Fibroblast of skin of right biceps (primary cell): ENCODE measurements at places on chromosomes 7 and 10.
A peak's percentile ranks its signal among the peaks of the same experiment; 100 is the strongest.

DNA sequence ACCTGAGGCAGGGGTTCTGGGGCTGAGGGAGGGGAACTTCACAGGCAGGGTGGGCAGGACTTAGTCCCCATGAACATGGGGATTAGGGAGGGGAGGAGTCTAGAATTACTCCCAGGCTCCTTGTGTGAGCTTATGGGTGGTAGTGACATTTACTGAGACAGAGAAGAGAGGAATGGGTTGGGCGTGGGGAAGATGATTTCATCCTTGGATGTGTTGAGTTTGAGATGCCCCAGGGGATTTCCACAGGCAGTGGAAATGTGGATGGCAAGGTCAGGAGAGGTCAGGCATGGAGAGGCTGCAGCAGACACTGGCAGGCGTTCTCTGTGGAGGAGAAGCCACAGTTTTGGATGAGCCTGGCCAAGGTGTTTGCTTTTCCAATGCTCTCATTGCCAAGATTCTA is 26.4 kb upstream of the GSDME start:
- no peak for DNase-seq

DNA sequence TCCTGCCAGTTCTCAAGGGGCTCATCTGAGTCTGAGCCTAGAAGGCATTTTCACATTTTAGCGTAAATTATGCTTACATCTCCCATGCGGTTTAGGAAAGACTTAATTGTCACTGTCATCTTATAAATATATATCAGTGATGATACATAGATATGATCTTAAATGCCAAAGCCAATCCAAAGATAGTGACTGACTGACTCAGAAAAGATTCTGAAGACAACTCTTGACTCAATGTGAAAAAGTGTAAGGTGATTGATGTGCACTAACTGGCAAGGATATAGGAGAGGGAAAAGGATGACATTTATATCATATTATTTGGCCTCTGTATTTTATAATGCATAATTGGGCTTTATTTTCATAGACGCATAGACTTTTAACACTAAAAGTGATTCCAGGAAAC is 84.9 kb upstream of the LRRN3 start:
- DNase-seq, result peak; percentile 53

DNA sequence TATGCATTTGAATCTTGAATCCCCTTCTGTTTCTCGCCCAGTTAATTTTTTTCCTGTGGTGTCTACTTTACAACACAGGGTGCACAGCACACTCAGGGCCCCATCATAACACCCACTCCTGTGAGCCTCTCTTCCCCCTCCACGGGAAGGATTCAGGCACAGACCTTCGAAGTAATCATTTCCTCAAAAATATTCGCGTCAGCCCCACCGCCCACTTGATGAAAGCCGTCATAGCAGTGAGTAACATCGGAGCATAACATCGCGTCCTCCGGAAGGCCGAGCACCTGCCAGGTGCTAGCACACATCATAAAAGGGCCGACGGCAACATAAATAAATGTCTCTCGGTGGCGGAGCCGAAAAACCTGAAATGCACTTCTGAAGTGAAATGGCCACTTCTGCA is 201.7 kb upstream of the ADARB2 start:
- DNase-seq, result no peak

DNA sequence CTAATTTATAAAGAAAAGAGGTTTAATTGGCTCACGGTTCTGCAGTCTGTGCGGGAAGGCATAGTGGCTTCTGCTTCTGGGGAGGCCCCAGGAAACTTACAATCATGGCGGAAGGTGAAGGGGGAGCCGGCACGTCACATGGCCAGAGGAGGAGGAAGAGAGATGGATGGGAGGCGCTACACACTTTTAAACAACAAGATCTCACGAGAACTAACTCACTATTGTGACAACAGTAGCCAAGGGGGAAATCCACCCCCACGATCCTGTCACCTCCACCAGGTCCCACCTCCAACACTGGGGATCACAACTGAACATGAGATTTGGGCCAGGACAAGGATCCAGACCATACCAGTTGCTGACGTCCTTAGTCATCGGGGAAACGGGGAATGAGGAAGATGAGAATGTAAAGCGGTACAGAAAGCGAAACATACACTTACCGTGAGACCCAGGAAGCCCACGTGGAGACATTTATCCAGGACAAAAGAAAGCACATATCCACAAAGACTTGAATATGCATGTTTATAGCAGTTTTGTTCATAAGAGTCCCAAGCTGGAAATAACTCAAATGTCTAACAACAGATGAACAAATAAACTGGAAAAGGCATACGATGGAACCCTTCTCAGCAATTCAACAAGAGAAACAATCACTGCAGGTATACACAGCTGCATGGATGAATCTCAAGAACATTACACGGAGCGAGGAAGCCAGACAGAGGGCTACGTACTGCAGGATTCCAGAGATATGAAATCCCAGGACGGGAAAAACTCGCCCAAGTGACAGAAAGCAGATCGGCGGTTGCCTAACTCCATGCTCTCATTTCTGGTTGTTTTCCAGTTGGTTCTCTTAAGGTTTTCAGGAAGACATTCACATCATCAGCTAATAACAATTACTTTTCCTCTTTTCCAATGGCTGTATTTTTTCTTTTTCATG is 26.2 kb upstream of the INPP5A start:
- DNase-seq, result no peak

GRCh38 chr10:83522881-83523386 is 616.4 kb upstream of the GHITM start:
- DNase-seq, result peak; percentile 90

- DNase-seq, result no peak
Observed at GRCh38 chr10:27527666-27528295, 23.7 kb downstream of the RAB18 start.

DNA sequence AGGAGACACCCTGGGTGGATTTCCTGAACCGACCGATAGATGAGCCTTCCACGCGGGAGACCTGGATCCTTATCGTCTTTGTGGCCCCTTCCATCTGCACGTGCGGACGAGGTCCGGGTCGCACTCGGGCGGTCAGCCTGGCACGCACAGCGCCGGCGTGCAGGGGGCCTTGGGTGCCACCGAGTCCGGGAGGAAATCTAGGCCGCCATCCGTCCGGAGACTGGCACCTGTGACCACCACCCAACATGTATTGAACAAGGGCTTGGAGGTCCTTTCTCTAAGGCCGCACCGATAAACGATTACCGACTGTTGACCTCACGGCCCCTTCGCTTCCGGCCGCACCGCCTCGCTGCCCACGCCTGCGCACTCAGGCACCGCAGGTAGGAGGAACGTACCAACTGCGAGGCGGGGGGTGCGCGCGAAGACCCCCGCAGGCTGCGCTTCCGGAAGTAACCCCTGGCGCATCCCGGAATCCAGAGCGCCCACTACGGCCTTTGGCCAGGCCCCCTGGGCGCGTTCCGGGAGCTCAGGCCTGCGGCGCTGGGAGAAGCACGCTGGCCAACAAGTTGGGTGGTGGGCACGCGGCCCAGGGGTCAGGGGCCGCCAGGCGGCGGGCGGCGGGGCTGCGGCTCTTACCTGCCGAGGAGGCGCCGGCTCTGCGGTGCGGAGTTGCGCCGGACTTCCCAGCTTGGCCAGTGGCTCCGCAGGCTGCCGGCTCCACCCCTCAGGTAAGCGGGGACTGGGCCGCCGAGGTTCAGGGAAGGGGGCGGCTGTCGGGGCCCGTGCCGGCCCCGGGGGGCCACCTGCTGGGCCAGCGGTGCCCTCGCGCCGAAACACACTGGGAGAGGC is at the start of the genes ACTR3C and LRRC61:
Gene ACTR3C, minus strand, starts transcription at position 713 of the 849 bp plus-strand sequence. CDS start 28,249 bp downstream, outside the sequence.
Gene LRRC61, plus strand, starts transcription at position 523 of the 849 bp plus-strand sequence. CDS start 13,507 bp downstream, outside the sequence.
- DNase-seq, result peak; percentile 16

GRCh38 chr10:7170626-7171322 is 240.1 kb downstream of the SFMBT2 start:
- DNase-seq, result no peak

DNA sequence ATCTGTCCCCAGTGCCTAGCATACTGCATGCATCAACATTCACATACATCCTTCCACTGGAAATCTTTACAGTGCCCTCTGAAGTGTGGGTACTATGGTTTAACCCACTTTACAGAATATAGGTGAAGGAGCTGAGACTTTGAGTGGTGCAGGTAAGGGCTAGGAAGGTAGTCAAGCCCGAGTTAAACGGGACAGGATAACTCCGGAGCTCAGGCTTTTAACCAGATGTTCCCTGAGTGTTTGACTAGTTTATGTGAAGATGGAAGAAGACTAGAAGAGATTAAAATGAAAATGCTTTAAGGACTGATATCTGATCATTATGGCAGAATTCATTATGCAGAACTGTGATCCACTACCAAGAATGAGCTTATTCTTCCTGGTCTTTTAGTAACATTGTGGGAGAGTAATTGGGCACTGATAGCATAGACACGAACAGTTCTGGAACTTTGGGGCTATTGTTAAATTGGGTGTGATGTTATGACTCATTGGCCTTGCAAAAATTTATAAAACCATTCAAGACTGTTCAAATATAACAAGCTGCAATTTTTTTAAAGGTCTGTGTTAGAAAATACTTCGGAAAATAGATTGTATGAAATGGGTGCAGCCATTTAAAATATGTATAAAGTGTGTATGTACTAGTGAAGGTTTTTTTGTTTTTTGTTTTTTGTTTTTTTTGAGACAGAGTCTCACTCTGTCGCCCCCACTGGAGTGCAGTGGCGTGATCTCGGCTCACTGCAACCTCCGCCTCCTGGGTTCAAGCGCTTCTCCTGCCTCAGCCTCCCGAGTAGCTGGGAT is 4.4 kb downstream of the CUL1 start:
- no peak for DNase-seq

DNA sequence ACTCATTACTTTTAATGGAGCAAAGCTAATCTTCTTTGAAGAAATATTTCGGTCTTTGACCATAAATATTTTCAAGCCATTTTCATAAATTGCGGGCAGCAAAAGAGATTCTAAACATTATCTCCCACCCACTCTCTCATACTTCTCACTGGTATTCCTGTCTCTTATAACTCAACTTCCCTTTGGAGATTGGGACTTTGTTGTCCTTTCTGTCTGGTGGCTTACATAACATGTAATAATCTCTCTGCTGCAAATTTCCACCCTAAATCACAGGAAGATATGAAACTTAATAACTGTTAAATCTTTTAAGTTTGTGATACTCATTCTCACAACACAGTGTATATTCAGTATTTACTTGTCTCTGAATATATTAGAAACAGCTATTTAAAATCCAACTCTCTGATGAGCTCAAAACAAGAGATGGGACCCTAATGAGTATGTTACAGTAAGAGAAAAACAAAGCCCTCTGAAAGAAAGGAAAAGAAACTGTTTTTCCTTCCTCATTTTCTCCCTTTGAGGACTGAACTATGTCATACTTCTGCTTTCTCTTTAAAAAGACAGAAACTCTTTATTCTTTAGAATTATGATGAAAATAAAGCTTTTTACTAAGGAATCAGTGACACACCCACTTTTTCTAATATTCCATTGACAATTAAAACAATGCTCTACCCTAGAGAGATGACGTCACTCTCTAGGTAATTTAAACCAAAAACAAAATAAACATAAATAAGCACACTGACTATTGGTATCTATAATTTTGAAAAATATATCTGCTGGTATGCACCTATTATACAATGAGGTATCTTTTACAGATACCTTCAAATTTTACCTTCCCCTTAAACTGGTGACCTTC is 14.7 kb downstream of the CALCR start:
- DNase-seq, result no peak

- DNase-seq, result no peak
Observed at GRCh38 chr7:117835016-117835664, 38.1 kb downstream of the CTTNBP2 start.

DNA sequence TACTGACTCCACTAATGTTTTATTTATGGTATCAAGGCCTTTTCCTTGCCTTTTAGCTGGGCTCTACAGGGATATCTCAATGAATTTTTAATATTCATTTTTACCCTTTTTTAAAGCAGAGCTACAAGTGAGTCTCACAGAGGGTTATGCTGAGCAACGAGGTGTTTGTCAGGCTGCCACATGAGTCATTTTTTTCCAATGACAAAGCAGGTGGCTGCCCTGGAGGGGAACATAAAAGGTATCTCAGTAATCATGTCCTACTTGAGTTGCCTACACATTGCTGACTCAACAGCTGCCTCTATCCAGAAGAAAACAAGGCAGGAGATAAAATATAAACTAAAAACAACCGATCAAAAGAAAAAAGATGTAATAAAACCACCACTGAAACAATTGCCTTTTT is 1004.9 kb upstream of the POT1 start:
- DNase-seq, result no peak

- DNase-seq, result peak; percentile 56
Observed at GRCh38 chr10:64091897-64092296, 570.7 kb downstream of the REEP3 start.

DNA sequence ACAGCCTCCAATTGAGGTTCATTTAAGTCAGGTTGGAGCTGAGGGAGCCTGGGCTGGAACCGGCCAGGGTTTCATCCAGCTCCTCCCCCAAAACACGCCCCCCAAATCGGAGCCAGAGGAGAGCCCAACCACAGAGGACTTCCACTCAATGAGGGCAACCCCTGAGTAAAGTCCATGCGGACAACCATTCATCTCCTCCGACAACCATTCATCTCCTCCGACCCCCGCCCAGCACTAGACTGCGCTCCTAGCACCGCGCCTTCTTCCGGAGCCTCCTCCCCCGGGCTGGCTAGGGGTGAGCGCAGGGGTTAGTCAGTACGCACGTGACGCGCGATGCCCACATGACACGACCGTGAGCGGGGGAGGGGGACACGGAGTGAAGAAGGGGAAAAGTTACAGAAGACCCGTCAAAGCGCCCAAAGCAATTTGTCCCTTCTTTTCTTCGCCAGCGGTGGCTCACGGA is 1.4 kb downstream of the MAGI2 start:
- DNase-seq, result peak; percentile 81

GRCh38 chr7:24949884-24950283 is 30.1 kb downstream of the OSBPL3 start:
- no peak for DNase-seq

- no peak for DNase-seq
Observed at GRCh38 chr7:22676385-22676784, 50.6 kb upstream of the IL6 start.

- DNase-seq, result no peak
Observed at GRCh38 chr7:46838463-46838862, 743.4 kb downstream of the TNS3 start.

DNA sequence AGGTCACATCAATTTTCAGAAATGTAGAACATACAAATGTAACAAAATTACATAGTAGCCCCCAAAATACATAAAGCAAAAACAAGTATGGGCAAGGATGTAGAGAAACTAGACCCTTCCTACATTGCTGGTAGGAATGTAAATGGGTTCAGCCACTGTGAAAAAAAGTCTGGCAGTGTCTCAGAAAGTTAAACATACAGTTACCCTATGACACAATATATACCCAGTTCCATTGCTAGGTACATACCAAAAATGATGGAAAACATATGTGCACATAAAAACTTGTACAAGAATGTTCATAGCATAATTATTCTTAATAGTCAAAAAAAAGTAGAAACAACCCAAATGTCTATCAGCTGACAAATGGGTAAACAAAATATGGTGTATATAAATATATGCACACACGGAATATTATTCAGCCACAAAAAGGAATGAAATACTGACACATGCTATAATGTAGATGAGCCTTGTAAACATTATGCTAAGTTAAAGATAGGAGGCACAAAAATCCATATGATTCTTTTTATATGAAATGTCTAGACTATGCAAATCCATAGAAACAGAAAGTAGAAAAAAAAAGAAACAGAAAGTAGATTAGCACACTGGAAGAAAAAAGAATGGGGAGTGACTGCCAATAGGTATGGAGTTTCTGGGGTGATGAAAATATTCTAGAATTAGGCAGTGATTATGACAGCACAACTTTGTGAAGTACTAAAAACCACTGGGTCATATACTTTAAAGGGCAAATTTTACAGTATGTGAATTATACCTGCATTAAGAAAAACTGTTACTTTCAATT is 13.5 kb downstream of the HERPUD2 start:
- DNase-seq, result peak; percentile 45
